ENCODE measurements at places on chromosomes 5 and 9.

DNA sequence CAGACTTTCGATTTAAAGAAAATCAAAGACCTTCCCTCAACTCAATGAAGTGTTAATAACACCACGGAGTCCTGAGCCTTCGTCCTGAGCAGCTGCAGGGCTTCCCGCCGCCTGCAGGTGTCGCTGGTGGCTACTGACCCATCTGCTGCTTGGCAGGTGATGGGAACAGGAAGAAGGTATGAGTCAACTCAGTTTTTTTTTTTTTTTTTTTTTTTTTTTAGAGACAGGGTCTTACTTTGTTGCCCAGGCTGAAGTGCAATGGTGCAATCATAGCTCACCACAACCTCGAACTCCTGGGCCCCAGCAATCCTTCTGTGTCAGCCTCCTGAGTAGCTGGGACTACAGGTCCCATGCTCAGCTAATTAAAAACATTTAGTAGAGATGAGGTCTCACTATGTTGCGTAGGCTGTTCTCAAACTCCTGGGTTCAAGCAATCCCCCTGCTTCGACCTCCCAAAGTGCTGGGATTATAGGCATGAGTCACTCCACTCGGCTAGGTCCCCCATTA, 185.7 kb upstream of the IL12B start:
- DNase-seq = peak; percentile 58

- DNase-seq = no peak
Observed at GRCh38 chr9:80843028-80843427, 846.3 kb downstream of the TLE1 start.

DNA sequence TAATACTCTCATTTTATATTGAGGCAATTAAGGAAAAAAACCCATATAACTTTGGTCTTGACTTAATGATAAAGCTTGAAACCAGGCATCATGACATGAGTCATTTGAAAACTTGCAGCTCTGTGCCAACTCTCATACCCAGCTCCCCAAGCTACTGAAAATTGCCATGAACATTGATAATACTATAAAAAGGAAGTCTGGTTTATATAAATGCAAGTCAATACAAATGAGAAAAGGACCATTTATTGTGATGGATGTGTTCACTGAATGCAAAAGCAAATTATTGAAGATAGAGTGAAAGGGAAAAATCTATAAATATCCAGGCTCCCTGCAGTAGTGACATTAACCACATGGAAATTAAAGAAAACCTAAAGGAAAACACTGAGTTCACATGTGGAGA, 116.3 kb downstream of the DEPDC1B start:
- no peak for DNase-seq

DNA sequence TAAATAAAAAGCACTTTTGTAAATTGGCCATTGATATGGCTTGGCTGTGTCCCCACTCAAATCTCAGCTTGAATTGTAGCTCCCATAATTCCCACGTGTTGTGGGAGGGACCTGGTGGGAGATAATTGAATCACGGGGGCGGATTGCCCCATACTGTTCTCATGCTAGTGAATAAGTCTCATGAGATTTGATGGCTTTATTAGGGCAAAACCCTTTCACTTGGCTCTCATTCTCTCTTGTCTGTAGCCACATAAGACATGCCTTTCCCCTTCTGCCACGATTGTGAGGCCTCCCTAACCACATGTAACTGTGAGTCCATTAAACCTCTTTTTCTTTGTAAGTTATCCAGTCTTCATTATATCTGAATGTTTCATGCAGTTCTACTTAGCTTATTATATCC, 153.2 kb downstream of the TARS1 start:
- DNase-seq = no peak

GRCh38 chr5:157115502-157115901, 6.7 kb upstream of the HAVCR2 start:
- DNase-seq = no peak

- DNase-seq = no peak
Observed at GRCh38 chr5:61399679-61400078, 67.6 kb downstream of the ZSWIM6 start.

DNA sequence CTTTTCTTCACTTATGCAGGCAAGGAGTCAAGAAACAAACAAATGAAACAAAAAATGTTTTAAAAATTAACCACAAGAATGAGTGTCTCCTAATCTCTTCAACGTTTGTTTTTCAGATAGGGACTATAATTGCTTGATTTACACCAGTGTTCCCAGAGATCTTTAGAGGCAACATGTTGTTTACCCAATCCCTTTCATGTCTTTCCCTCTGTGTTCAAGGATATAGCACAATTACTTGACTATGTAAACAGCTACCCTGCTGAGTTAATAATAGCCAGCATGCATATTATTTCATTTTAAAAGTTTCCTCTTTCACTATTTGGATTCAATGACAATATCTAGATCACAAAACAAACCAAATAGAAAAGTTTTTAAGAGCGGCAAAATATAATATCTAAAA, 25.1 kb upstream of the SHISAL2B start:
- DNase-seq = no peak

- DNase-seq = no peak
Observed at GRCh38 chr5:172385707-172386106, 68.6 kb downstream of the SH3PXD2B start.

- no peak for DNase-seq
Observed at GRCh38 chr5:8766448-8766847, 779.4 kb downstream of the SEMA5A start.

DNA sequence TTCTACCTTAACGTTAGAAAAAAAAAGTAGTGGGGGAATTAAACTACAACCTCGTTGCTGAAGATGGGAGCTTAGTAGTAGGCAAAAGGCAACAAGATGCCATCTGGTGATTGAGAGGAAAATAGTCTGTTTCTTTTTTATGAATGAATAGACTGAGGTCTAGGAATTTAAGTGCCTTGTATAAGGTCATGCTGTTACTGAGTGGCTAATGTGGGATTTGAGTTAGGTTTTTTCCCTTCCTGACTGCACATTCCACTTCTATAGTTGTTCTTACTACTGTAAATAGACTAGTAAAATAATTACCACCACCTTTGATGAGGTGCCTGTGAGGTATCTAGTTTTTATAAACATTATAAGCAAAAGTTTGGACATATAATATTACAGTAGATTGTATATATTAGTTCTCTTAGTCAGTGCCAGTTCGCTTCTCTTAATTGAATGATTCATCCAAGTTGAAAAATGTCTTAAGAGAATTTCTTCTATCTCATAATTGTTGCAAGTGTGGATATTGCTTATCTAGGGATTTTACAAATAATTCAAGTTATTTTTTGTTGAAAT, 19.1 kb downstream of the FSD1L start:
- DNase-seq = no peak

GRCh38 chr9:18238752-18239447, 235.1 kb upstream of the ADAMTSL1 start:
- DNase-seq = no peak

GRCh38 chr9:38088006-38088925, 19.2 kb upstream of the SHB start:
- peak; percentile 75 for DNase-seq

DNA sequence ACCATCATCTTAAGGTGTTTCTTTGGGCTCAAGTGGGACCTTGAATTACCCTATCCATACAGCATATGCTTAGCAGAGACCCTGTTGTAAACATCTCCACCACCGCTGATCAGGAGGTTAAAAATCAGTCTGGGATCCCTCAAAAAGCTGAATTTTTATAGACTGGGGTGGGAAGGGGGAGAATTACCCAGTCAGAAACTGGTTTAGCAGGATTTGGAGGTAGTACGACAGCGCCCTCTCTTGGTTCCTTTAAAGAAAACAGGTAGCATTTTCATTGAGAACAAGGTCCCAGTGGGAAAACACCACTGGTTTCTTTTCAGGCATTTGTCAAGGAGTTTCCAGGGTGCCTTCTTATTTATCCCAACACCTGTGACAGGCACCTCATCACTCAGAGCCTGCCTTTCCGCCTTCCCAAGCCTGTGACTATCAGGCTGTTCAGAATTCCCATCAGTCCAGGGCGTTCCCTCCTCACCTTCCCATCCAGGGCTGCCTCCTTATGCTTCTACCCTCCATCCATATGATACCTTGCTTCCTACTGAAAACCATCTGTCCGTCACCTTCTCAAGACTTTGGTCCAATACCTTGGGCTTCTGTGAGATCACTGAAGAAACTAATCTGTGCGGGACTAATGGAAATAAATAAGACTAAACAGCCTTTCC, 203.8 kb upstream of the RAI14 start:
- DNase-seq = no peak

DNA sequence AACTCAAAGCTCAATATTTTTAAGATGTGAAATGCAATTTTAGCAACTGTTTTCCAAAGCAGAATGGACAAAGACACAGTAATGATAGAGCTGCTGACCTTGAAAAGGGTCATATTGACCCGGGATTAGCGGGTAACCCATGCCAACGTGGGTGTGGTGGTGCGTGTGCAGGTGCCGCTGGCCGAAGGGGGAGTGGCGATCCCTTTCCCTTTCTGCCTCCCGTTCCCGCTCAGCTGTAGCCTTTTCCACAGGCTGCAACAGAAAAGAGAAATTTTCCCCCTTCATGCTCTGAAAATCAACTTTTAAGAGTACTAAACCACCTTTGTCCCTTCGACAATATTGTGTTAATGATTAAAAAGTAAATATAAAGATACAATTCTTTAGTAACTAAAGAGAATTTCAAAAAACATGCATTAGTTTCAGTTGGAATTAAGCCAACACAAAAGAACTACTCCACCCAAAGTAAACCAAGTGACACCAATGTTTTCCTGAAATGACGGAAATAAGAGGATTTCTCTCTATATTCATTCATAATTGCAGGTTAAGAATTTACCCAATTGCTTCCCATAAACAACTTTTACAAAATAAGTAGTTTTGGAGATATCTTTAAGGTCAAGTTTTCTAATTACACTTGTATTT, 105.2 kb downstream of the ZNF608 start:
- no peak for DNase-seq

DNA sequence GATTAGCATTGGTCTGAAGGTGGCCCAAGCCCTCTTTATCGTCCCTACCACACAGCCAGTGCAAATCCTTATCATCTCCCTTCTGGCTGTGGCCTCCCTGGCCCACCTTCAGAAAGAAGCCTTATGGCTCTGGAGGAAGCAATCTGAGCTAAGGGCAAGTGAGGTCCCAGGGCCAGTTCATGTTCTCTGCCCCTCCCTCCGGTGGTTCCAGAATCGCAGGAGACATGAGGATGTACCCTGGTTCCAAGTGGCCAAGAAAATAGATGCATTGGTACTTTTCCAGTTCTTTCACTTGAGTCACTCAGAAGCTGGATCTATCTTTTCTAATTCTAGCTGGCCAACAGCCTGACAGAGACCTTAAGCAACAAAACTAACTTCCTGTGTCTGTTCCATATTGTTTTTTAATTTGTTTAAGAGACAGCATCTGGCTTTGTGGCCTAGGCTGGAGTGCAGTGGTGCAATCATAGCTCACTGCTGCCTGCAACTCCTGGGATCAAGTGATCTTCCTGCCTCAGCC, 60.7 kb downstream of the LHFPL2 start:
- peak; percentile 44 for DNase-seq

DNA sequence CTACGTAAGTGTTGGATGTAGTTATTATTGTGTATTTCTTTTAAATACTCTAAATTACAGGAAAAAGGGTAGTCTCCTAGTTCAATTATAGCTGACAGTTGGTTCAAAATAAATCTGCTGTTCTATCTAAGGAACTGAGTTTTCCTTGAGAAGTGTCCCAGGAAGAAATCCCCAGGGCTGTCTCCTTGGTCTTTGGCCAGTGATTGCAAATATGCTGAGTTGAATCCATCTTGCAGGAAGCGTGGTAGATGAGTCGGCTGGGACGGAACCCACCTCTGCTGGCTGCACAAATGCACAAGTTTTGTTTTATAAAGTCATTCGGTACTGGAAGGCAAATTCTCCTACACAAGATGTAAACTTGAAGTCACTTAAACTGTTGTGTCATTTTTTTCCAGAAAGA, 30.2 kb upstream of the HOMER1 start:
- DNase-seq = no peak
